ENCODE measurements at places on chromosomes 6 and 20.

DNA sequence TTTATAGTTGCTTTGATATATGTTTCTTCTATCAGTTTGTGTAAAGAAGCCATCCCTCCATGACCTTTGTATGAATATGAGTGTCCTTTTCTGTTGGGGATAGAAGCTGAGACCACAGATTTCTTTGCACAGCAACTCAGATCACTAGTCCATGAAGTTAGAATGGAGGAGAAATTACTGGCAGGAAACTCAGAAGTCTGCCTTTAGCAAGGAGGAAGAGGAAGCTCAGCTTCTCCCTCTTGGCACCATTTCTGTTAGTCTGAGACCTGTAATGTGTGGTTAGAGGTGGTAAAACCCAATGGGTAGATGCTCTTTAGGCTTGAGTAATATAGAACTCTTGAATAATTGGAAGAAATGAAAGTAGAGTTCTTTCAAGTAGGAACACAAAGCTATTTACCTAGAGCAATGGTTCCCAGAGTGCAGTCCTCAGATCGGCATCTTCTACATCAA lies 995.3 kb upstream of the FLRT3 start:
- DNase-seq = no peak

- no peak for DNase-seq
Measured at GRCh38 chr6:126172131-126172530, 167.8 kb upstream of the CENPW start.

DNA sequence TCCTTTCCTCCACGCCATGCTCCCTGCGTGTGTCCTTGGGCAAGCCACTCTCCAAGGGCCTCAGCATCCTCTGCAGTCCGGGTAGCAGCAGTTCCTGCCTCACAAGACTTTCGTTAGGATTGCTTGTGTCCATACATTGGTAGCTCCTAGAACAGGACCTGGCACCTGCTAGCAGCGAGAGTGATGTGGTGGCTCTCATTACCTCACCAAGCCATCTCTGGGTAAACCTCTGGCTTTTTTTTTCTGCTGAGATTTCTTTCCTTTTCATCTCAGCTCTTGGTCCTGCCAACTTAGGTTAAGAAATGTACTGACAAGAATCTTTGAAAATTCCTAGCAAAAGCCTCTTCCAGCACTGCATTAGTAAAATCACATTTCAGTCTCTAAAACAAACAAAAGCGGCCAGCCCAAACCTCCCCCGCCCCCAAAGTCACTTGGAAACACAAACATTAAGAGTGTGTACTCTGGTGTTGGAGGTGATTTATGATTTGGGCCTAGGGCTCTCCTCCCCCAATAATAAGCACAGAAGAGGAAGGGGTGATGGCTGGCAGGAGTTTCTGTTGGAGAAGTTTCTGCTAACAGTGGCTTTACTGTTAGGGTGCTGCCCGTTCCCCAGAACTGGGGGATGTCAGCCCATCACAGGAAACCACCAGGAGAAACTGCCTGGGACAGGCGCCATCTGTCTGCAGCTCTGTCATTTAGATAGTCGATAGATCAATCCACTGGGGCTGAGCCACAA lies 199.2 kb downstream of the CD83 start:
- no peak for DNase-seq

- DNase-seq = no peak
Measured at GRCh38 chr6:90195094-90195829, 101.4 kb downstream of the BACH2 start.

GRCh38 chr6:47168180-47168579 lies 126.0 kb upstream of the ADGRF1 start:
- no peak for DNase-seq
